AG04449 (cell line): ENCODE measurements at places on chromosomes 4 and X.

GRCh38 chrX:45850197-45850774, 649.6 kb upstream of the DIPK2B start:
- DNase-seq: no peak

DNA sequence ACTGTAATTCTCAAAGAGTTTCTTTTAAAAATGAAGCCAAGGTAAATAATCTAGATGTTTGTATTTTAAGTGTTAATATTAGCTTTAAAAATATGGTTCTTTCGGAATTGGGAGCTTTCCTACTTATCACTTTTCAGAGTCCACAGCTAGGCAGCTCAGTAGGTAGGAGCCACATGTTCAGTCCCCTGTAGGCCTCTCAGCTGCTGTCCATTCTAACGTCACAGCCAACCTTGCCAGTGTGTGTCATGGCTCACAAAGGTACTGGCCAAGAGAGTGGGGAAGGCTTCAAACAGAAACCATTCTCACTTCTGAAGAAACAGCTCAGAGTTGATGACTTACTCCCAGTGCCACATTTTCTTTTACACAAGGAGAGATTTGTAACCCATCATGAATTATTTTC, 50.0 kb upstream of the BRS3 start:
- no peak for DNase-seq

DNA sequence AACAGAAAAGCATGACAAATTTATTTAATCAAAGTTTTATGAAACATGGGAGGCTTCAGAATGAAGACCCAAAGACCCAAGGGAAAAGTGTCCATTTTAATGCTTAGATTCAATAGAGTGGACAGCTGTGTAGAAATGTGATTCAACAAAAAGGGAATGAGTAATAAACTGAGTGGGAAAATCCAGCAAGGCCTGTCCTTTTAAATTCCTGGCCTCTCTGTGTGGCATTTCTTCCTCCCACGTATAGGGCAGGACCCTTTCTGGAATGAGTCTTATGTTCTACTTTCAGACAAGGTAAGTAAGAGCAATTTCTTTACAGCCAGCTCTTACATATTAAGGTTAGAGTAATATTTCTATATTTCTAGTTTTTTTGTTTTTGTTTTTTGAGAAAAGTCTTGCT, 14.5 kb downstream of the AASDH start:
- DNase-seq: no peak

DNA sequence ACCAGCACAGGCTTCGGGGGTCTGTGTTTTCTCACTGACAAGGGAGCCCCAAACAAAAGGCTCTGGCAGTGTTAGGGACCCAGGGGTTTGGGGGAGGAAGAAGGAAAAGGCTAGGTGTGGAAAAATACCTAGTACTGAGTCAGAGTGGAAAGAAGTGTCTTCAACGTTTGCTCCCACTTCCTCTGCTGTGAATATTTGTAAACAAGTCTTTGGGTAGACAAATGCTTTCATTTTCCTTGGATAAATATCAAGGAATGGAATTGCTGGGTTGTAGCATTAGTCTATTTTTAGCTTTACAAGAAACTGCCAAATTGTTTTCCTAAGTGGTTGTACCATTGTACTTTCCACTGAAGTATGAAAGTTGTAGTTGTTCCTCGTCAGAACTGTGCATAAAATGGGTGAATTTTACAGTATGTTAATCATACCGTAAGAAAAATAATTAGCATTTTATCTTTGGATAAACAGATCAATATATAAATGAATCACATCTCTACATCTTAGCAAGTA, 17.4 kb downstream of the COL4A5 start:
- DNase-seq: no peak

- no peak for DNase-seq
These were observed 1389.5 kb downstream of the FAM133A start for GRCh38 chrX:95063554-95063953.

- no peak for DNase-seq
These were observed 102.7 kb downstream of the UCHL1 start for GRCh38 chr4:41359422-41359775.

DNA sequence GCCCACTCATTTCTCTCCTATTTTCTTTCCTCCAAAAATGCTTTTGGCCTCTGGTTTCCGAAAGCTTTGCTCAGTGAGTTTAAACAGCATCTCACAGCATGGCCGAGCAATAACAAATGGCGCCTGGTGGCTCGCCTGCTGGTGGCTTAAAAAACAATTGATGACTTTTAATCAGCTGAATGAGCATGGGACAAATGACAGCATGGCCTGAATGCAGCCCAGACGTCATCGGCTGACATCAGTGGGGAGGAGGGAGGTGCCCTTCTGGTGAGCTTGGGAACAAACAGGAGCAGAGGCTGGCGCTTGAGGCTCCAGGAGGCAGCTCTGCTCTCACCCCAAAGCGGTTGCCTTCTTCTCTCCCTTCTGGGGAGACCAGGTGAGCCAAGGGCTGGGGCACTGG, 286.4 kb downstream of the BCOR start:
- DNase-seq: no peak

GRCh38 chr4:153095448-153096204, 108.6 kb upstream of the TRIM2 start:
- no peak for DNase-seq

DNA sequence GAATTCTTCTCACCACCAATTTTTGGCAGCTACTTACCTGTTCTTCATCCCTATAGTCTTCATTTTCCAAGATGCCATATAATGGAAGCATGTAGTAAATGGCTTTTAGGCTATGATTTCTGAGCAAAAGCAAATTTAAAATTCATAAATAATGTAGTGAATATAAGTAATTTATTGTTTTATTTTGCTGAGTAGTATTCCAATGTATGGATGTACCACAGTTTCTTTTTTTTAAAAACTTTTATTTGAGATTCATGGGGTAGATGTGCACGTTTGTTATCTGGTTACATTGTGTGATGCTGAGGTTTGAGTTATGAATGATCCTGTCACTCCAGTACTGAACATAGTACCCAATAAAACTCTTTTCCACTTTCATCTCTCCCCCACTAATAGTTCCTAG, 369.1 kb downstream of the IL15 start:
- no peak for DNase-seq

GRCh38 chrX:47351706-47352105, 18.7 kb upstream of the ZNF157 start:
- DNase-seq: peak; percentile 1

- no peak for DNase-seq
These were observed 45.6 kb downstream of the TMEM154 start for GRCh38 chr4:152634110-152634760.

GRCh38 chr4:39597695-39598381, 40.8 kb downstream of the SMIM14 start:
- no peak for DNase-seq

GRCh38 chrX:37763400-37763799, 16.5 kb upstream of the CYBB start:
- no peak for DNase-seq

- no peak for DNase-seq
These were observed 602.4 kb upstream of the PRKX start for GRCh38 chrX:4315891-4316290.

DNA sequence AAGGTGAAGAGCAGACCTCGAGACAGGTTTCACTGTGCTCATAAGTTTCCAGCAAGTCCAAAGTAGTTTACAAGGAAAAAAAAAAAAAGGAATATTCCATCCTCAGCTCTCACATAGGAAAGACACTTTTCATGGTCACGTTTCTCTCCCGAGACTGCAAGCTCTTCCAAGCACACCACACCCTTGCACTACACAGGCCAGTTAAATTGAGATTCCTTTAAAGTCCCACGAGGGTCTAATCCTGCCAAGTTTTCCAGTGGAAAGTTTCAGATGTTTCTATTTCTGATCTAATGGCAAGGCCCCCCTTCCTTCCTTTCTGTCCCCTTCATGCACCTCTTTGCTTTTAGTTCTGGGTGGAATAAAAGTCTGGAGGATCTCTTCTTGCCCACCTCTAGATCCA, 67.9 kb upstream of the PCDH19 start:
- no peak for DNase-seq

- DNase-seq: no peak
These were observed 113.3 kb downstream of the TRAPPC11 start for GRCh38 chr4:183772361-183772760.

GRCh38 chr4:6282314-6282771, 12.7 kb downstream of the WFS1 start:
- no peak for DNase-seq

DNA sequence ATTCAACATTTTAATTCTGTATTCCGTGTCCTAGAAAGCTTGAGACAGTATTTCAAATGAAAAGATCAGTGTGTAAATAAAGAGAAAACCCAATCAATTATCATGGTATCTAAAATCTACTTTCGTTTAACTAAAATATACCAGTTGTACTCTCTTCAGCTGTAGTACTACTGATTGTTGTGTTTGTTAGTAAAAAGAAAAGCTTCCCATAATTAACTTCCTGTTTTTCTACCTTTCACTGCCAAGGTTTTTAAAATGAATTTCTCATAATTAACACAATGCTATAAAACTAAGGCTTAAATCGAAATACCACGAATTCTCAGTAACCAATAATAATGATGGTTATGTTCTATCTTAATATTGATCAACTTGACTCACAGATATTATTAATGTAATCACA, 37.4 kb downstream of the PPP3CA start:
- no peak for DNase-seq

DNA sequence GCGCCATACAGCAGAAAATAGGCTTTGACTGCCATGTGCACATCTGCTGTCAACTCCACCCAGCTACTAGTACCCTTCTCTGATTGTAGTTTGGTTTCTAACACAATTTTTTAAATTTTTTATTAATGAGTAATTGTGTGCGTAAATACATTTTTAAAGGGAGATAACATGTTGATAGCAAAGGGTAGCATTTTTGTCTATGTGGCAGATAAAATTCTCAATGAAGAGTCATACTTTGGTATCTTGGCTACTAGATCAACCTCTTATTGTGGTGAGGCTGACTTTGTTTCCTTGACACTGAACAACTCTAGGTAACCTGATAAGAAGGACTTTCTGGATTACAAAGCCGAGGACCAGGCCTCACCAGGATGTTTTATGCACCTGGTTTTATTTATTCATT, 9.5 kb downstream of the ADH4 start:
- no peak for DNase-seq

GRCh38 chr4:179313823-179314222, 1871.6 kb upstream of the AGA start:
- DNase-seq: no peak

GRCh38 chr4:182695842-182696241, 221.3 kb downstream of the DCTD start:
- DNase-seq: no peak
